MM.1S (cell line): ENCODE measurements at places on chromosomes 2 and 18.

DNA sequence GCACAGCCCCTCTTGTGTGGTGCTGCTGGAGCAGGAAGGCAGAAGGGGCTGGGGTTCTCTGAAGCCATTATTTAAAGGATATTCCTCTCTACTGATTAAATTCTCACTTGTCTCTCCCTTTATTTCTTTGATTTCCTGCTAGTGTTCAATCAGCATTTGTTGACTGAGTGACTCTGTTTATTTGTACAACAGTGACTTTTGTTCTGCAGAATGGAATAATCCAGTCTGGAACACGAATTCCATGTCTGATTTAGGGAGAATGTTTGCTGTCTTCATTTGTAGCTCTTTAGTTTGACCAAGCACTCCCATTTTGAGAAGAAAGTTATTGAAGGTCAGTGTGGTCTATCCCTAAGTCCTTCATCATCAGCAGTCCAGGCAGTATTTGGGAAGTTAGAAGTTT lies 141.2 kb downstream of the SETBP1 start:
- no peak overlapping the region for H3K4me3 ChIP-seq
- DNase-seq = no peak
- no peak overlapping the region for H3K27ac ChIP-seq
- no peaks in the 10 kb centered on the region for H3K36me3 ChIP-seq
- no peaks in the 10 kb centered on the region for H3K27me3 ChIP-seq
- peaks cover 22% of the 10 kb centered on the region for H3K4me1 ChIP-seq

GRCh38 chr18:23963443-23964165 lies 51.0 kb upstream of the TTC39C start:
- H3K36me3 ChIP-seq = no peaks in the 10 kb centered on the region
- no peak for DNase-seq
- no peaks in the 10 kb centered on the region for H3K27me3 ChIP-seq
- H3K4me3 ChIP-seq = no peak overlapping the region

- peaks cover 5% of the 10 kb centered on the region; the same call in 1 of the 2 replicates for H3K4me1 ChIP-seq
- no peak overlapping the region for H3K4me3 ChIP-seq
- DNase-seq = peak; percentile 78
Measured at GRCh38 chr2:29923110-29923721, 1.8 kb upstream of the ALK start.

DNA sequence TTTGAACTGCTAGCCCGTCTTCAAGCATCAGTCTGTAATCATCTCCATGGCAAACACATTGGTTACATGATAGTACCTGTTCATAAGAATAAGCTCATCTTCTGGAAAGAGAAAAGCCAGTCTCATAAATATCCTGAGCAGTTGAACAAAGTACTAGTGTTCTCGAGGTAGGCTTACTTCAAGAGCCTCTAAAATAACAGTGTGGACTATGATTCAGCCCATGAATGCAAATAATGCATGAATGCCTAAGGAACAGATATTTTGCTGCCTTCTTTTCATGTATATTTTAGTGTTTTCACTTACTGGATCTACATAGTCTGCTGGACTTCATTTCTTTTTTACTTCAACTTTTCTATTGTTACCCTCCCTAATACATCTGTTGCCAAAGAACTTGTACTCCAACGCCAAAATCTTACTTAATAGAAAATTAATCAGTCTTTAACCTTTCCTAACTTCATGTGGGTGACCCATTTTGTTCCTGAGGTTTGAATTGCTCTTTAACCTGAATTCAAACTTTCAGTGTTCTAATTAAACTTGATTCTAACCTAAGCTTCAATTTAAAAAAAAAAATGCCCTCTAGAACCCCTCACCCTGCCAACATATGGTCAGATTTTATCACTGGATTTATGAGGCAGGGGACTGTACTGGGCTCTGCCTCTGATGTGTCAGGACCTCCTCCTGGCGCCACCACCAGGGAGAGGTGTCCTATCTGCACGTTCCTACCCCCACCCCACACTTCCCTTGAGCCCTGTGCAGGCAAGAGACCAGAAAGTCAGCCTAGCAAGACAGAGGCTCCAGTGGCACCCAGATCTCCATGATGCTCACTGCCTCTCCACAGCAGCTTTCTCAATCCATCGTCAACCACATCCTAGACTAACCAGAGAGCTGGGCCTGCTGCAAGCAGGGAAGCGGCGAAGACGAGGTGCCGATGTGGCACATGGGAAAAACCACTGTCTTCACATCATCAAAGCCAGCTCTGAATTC lies 264.7 kb upstream of the ID2 start:
- no peak overlapping the region for H3K4me3 ChIP-seq
- DNase-seq = no peak
- H3K27me3 ChIP-seq = peaks cover 67% of the 10 kb centered on the region
- no peaks in the 10 kb centered on the region for H3K36me3 ChIP-seq
- no peak overlapping the region for H3K27ac ChIP-seq
- H3K4me1 ChIP-seq = no peaks in the 10 kb centered on the region

- DNase-seq = peak; percentile 32
- no peaks in the 10 kb centered on the region for H3K36me3 ChIP-seq
- H3K4me1 ChIP-seq = 0 out of 2 replicates have a peak, but pooled peaks cover 9% of the 10 kb centered on the region
- H3K4me3 ChIP-seq = no peak overlapping the region
- no peak overlapping the region for H3K27ac ChIP-seq
Measured at GRCh38 chr2:36359067-36359466, 3.5 kb downstream of the CRIM1 start.

DNA sequence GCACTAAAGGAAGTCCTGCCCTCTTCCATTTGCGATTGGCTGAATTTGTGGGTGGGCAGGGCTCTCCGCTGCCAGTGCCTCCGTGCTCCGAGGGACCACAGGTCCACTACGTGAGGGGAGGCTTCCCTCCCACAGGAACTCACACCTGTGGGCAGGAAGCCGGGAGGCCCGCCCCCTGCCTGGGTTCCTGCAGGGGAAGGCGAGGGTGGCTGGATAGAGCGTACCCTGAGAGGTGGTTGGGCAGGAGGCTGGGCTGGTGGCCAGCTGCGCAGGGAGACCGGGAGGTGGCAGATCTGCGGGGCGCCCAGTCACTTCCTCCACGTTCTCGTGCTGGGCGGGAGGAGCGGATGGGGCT lies 47.0 kb upstream of the PTH2R start:
- no peaks in the 10 kb centered on the region for H3K27me3 ChIP-seq
- no peaks in the 10 kb centered on the region for H3K4me1 ChIP-seq
- no peaks in the 10 kb centered on the region; the same call in 1 of the 2 replicates for H3K36me3 ChIP-seq
- no peak overlapping the region for H3K4me3 ChIP-seq
- DNase-seq = no peak
- H3K27ac ChIP-seq = no peak overlapping the region

DNA sequence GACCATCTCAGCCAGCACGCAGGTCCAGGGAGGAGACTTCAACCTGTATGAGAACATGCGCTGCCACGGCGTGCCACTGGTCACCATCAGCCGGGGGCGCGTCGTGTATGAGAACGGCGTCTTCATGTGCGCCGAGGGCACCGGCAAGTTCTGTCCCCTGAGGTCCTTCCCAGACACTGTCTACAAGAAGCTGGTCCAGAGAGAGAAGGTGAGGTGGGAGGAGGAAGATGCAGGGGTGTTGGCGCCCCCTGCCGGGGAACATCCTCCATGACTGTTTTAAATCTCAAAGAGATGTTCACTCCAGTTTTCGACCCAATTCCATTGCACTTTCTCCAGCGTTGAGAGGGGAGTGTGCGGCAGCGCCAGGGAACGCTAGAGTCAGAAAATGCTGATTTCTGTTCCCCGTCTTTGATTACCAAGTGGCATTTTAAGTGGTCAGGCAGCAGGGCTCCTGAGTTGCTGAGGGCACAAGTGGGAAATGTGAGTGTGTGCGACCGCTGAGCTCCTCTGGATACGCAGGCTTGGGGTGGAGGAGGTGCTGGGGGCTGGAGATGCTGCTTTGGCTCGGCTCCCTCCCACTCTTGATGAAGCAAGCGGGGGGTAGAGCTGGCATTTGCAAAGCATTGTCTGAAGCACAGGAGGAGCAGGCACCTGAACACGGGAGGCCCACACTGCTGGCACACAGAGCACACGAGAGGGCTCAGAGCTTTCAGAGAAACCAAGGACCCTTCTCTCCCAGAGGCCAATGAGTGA lies 27.7 kb upstream of the MAPRE3 start:
- no peak overlapping the region for H3K27ac ChIP-seq
- no peaks in the 10 kb centered on the region; the same call in 1 of the 2 replicates for H3K4me1 ChIP-seq
- DNase-seq = peak; percentile 27
- H3K27me3 ChIP-seq = peaks cover 42% of the 10 kb centered on the region
- no peak overlapping the region for H3K4me3 ChIP-seq
- no peaks in the 10 kb centered on the region for H3K36me3 ChIP-seq

DNA sequence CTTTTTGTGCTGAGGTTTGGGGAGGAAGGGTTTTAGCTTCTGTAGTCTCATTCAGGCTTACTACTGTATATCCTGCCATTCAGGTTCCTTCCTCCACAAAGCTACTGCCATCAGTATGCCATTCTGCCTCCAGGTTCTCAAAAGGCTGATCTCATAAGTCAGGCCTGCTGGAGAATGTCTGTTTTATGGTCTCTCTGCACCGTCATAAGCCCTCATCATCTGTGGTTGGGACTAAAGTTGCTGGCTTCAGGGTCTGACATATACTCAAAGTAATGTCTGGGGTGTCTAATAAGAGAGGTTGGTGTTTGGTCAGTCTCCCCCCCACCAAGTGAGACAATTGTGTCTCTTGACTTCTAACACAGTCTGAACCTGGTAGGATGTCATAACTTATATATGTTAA lies 36.2 kb upstream of the CCBE1 start:
- no peaks in the 10 kb centered on the region for H3K27me3 ChIP-seq
- H3K4me1 ChIP-seq = no peaks in the 10 kb centered on the region
- no peak overlapping the region for H3K4me3 ChIP-seq
- H3K27ac ChIP-seq = no peak overlapping the region

DNA sequence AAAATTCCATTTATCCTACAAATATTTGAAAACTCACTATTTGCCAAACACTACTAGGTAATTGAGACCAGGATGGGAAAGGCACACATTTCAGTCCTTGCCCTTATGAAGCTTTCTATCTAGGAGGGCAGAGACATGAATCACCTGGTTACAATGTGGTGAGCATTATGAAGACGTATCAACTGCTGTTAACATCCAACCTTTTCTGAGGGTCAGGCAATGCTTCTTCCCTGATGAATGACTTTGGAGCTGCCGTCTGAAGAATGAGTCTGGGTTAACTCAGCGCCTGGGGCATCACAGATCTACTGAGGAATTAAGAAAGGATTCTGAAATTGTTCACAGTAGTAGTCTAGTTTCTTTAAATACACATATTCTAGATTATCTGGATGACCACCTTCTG lies 62.1 kb upstream of the NOSTRIN start:
- no peaks in the 10 kb centered on the region for H3K36me3 ChIP-seq
- no peak overlapping the region for H3K27ac ChIP-seq
- H3K27me3 ChIP-seq = no peaks in the 10 kb centered on the region
- H3K4me3 ChIP-seq = no peak overlapping the region

DNA sequence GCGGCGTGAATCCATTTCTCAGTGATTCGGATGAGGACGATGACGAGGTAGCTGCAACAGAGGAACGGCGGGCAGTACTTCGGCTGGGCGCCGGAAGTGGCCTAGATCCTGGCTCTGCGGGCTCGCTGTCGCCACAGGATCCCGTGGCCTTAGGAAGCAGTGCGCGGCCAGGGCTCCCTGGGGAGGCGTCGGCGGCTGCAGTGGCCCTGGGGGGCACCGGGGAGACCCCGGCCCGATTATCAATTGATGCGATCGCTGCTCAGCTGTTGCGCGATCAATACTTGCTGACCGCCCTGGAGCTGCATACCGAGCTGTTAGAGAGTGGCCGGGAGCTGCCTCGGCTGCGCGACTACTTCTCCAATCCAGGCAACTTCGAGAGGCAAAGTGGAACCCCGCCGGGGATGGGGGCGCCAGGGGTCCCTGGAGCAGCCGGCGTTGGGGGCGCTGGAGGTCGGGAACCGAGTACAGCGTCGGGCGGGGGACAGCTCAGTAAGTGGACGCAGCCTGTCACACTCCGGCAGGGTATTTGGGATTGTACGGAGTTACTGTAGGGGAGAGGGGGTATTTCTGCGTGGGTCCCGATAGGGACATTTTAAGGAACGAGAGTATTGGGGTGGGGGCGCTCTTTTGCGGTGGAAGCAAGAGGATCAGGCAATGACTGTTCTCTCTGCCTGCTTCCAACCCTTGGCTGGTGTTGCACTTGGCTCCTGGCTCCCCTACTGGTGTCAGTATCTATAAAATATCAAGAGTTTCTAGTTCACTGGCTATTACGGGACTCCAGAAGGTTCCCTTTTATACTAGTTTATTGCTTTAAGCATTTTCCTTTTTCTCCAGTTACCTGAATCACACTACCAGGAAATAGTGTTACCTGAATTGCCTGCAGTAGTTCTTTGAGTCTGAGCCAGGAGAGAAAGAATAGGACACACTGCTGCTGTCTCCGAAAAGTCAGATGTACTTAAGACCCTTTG lies 772 bp downstream of the RELCH start:
- no peaks in the 10 kb centered on the region for H3K36me3 ChIP-seq
- DNase-seq = peak; percentile 21
- H3K4me1 ChIP-seq = peaks cover 9% of the 10 kb centered on the region; the same call in 1 of the 2 replicates
- peak overlapping the region; percentile 99 for H3K4me3 ChIP-seq

DNA sequence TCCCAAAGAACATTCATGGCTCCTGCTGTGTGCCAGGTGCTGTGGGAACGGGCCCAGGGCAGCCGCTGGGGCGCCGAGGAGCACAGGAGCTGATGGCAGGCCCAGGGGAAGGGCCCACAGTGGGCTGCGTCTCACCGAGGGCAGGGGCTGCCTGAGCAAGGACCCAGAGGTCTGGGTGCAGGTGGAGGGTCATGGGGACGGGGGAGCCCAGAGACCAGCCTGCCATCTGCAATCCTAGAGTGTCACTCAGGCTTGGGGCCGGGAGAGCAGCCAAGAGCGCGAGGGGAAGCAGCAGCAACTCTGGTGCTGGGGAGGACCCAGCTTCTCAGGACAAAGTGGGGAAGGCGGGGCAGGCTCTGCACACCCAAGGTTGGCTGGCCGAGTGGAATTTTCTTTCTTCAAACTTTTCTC lies 207.4 kb downstream of the HDAC4 start:
- H3K36me3 ChIP-seq = no peaks in the 10 kb centered on the region; the same call in 1 of the 2 replicates
- no peaks in the 10 kb centered on the region for H3K4me1 ChIP-seq
- H3K27ac ChIP-seq = no peak overlapping the region
- DNase-seq = no peak
- H3K27me3 ChIP-seq = no peaks in the 10 kb centered on the region

DNA sequence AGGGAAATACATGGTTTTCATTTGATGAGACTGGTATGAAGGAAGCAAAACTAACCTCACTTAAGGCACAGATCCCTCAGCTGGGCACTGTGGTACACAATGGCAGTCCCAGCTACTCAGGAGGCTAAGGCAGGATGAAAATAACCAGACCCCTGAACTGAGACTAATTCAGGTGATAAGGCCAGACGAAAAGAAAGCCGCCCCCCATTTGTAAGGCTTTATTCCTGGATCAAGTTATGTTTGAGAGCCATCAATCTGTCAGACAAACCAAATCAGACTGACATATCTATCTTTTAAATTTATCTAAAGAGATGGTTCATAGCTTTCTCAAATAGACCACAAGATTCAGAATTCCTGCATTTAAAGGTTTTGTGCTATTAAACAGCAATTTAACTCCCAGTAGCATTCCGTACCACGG lies 4.1 kb downstream of the SRSF7 start:
- no peaks in the 10 kb centered on the region for H3K27me3 ChIP-seq
- peaks cover 49% of the 10 kb centered on the region for H3K36me3 ChIP-seq
- no peak for DNase-seq
- no peak overlapping the region for H3K4me3 ChIP-seq
- no peak overlapping the region for H3K27ac ChIP-seq
- peaks cover 34% of the 10 kb centered on the region for H3K4me1 ChIP-seq

- no peak overlapping the region for H3K4me3 ChIP-seq
- H3K27me3 ChIP-seq = no peaks in the 10 kb centered on the region
- no peak overlapping the region for H3K27ac ChIP-seq
- no peaks in the 10 kb centered on the region for H3K36me3 ChIP-seq
Measured at GRCh38 chr18:13461469-13461868, 242.9 kb downstream of the LDLRAD4 start.

GRCh38 chr2:25290811-25291495 lies 50.8 kb downstream of the DNMT3A start:
- H3K4me1 ChIP-seq = peaks cover 18% of the 10 kb centered on the region
- no peak overlapping the region for H3K4me3 ChIP-seq
- H3K36me3 ChIP-seq = no peaks in the 10 kb centered on the region
- no peak for DNase-seq
- no peaks in the 10 kb centered on the region for H3K27me3 ChIP-seq
